Stimulated activated CD8-positive, alpha-beta memory T cell treated with anti-CD3 and anti-CD28 coated beads, Interleukin-4, amount 100 ng/mL, for 48 hours (primary cell): ENCODE measurements at places on chromosomes 6 and 20.

- DNase-seq = no peak
These were observed 25.9 kb upstream of the ROS1 start for GRCh38 chr6:117451671-117452070.

GRCh38 chr20:47821481-47822100 is 36.3 kb upstream of the SULF2 start:
- DNase-seq = no peak

DNA sequence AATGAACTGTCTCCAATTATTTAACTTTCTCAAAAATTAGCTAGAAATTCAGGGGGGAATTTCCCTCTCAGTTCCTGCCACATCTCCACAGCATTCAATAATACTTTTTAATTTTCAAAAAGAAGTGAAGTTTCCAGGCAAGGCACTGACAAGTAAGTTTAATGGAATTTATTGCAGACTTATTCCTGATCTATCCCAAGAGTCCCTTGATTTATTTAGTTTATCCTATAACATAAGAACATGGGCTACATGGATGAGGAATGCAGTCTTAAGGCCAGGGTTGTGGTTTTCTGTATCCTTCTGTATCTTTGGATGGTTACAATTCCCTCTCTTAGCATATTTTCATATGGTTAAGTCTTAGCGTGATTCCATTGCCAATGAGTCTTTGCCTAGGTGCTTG is 126.5 kb downstream of the TSHZ2 start:
- no peak for DNase-seq

DNA sequence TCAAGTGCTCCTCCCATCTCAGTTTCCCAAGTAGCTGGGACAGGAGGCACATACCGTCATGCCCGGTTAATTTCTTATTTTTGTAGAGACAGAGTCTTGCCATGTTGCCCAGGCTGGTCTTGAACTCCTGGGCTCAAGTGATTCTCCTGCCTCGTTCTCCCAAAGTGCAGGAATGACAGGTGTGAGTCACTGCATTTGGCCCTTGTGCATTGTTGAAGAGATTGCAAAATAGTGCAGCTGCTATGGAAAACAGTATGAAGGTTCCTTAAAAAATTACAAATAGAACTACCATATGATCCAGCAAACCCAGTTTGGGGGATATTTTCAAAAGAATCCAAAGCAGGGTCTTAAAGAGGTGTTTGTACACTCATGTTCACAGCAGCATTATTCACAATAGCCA is 69.1 kb downstream of the GJA10 start:
- no peak for DNase-seq

GRCh38 chr20:61015602-61016001 is 236.5 kb upstream of the CDH4 start:
- DNase-seq = no peak

- DNase-seq = no peak
These were observed 21.2 kb upstream of the BHLHE23 start for GRCh38 chr20:63027922-63028389.

DNA sequence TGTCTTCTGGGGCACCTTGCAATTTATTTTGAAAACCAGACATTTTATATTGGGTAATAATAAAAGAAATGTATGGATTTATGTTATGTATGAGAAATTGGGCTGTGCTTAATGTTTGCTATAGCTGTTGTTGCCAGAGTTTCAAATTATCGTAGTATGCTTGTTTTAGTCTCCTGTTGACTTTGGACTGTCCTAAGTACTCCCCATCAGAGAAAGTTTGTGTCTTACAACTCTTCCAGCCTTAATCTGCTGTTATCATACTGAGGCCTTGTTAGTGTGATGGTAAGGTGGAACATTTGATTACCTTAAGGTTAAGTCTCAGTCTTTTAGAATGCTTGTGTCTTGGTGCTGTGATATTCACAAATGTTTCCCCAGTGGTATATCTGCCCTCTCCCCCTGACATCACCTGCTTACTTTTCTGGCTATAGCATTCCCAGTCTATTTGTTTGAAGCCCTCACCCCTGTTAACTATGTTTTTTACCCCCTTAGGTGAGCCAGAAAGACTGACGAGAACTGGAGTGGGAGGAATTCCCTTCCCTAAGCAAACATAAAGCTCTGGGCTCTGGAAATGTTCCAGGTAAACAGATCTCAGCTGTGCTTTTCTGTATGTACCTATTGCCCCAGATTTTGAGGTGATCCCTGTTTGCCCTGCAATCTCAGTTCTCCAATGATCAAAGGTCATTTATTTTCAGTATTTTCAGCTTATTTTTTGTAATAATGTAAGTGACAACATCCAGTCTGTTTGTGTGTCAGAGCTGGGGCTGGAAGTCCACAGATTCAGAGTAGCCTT is 581.1 kb upstream of the CITED2 start:
- no peak for DNase-seq

GRCh38 chr6:157953580-157954091 is 28.0 kb upstream of the SYNJ2 start:
- DNase-seq = peak; percentile 10

DNA sequence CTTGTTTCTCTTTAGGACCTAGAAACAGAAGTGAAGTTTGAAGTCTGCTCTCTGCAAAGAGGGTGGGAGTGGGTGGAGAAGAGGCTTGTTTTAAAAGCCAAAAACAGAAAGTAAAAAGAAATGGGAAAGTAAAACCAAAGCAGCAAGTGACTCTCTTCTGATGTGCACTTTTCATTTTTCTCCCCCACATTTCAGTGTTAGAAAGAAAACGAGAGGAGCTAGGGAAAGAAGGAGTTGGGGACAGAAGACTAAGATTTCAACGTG is 1.3 kb downstream of the C6orf141 start:
- DNase-seq = no peak

DNA sequence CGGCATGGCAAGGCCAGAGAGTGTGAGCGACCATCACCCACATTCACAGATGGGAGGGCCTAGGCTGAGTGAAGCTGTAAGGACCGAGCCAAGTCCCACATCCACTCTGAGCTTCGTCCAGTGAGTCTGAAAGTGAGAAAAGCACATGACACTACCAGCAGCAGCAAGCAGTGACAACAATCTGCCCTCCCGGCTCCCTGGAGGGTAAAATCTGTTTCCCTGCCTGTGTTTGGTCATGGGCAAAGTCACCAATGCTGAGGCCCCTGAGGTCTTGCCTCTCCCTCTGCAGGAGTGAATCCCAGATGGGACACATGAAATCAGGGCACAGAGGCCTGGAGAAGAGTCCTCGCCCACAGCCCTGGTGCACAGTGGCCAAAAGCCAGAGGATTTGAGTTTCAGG is 6.4 kb upstream of the CST7 start:
- no peak for DNase-seq

GRCh38 chr6:155270561-155271091 is 6.8 kb downstream of the CLDN20 start:
- DNase-seq = no peak

- DNase-seq = no peak
These were observed 237.8 kb downstream of the SYNE1 start for GRCh38 chr6:152399399-152399798.

- DNase-seq = no peak
These were observed 1.3 kb downstream of the KCNQ2 start for GRCh38 chr20:63471002-63471716.

GRCh38 chr6:15363164-15363522 is 117.3 kb downstream of the JARID2 start:
- no peak for DNase-seq

DNA sequence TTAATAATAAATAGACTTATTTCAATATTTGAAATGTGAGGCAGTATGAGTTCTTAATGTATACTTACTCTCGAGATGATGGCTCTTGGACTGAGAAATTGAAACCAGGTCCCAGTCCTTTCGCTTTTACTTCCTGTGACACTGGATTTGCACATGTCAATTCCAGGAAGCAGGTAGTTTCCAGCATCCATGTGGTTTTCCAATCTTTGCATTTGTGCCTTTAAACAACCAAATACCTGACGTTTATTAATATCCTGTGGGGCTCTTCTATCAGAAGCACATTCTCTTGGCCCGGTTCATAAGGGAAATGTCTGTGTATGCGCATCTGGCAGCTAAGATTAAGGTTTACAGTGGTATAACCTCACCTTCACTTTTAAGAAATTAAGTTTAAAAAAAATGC is 13.1 kb downstream of the UTRN start:
- no peak for DNase-seq

- no peak for DNase-seq
These were observed 663.5 kb downstream of the EPM2A start for GRCh38 chr6:145071836-145072235.

GRCh38 chr6:162845972-162846371 is 118.2 kb downstream of the PACRG start:
- DNase-seq = no peak

- DNase-seq = no peak
These were observed 35.6 kb downstream of the RIOK1 start for GRCh38 chr6:7424967-7425807.

DNA sequence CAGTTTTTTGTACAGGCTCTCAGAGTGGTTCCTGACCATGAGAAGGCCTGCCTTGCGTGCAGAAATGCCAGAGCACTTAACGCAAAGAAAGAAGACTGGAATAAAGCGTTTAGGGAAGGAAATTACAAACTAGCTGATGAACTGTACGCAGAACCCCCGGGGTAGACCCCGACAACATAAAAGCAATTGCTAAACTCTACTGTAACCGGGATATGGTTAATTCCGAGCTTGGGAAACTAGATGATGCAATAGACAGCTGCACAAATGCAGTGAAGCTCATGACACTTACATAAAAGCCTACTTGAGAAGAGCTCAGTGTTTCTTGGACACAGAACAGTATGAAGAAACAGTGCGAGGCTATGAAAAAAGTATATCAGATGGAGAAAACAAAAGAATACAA is 35.7 kb downstream of the CITED2 start:
- DNase-seq = no peak

DNA sequence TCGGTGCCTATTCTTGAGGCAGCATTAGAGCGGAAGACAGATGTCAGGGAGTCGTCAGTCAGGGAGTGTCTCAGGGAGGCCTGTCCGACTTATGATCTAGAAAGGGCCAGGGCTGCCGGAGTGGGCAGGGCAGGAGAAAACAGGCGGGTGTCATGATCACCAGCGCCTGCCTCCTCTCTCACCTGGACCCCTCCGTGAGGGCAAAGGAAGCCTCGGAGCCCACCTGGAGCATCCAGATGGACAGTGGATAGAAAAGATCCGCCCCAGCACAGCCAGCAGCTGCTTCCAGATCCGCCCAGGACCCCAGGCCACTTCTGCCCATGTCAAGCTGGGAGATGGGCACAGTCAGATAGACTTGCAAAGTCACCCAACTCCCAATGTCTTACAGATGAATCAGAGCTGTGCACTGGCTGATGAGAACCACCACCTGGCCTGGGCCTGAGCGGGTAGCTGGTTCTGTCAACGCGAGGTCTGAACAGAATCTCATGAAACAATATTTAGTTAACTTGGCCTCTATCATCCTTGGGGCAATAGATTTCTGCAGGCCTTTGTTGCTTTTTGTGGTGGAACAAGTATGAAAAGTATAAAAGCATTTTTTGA is 22.2 kb downstream of the PSMG4 start:
- DNase-seq = no peak

GRCh38 chr6:73152966-73153757 is 72.1 kb downstream of the KHDC1L start:
- no peak for DNase-seq

DNA sequence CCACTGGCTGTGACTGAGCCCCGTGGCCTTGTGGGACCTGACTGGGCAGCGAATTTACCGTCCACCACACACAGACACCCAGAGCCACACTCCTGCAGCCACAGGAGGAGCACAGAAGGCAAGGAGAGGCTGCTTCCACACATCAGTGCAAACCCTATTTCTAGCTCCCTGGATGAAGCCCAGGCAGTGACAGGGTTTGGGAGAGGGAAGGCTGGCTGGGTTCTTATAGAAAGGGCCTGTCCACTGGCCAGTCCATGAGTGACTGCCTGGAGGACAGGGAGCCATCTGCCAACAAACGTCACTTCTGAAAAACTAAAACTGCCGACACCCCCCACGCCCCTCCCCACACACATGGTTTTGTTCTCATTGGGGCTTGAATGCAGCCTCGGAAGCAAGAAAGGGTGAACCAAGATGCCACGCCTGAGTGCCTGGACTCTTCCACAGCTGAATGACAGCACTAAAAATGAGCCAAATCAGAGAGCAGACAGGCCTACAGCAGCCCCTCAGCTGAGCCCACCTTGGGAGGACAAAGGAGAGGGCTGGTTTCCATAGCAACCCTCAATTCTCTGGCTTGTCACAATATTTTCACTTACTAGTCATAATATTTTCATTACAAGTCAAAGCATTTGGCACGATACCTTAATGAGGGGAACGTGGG is 38.4 kb downstream of the RRBP1 start:
- no peak for DNase-seq

DNA sequence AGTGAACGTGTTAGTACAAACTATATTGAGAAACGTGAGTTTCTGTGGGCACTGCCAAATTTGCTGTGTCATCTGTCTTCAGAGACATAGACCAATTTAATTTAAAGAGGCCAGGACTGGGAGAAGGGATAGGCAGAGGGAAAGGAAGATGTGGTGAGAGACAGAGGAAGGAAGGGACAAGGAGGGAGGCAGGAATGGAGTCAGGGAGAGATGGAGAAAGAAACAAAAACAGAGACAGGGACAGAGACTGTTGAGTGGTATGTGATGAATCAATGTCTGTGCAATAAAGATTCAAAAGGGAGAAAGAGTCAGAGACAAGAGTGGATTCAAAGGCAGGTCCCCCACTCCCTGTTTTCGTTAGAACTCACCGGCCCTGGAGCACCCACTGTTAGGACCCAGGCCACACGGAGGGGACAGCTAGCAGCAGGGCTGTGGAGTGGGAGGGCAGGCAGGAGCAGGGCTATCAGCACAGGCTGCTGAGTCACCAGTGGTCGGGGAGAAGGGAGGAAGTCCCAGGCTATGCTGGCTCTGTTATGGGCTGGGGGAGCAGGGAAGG is 51.6 kb upstream of the CHD6 start:
- DNase-seq = no peak

DNA sequence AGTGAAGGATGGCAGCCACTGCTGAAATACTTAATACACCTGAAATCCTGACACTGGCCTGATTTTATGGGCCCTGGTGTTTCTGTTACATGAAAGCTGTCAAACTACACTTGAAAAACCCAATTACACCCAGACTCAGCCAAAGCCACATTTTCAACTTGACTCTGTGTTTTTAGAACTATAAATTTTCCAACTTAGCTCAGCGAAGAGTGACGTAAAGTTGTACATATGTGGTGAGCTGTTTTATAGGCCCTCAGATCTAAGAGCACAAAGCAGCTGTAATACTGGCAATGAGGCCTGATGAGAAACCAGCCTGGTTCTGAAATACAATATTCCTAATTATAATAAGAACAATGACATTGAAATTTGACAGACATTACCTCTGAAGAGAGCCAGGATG is 18.6 kb downstream of the SCML4 start:
- no peak for DNase-seq
